ENCODE measurements at places on chromosomes 3 and 15.

DNA sequence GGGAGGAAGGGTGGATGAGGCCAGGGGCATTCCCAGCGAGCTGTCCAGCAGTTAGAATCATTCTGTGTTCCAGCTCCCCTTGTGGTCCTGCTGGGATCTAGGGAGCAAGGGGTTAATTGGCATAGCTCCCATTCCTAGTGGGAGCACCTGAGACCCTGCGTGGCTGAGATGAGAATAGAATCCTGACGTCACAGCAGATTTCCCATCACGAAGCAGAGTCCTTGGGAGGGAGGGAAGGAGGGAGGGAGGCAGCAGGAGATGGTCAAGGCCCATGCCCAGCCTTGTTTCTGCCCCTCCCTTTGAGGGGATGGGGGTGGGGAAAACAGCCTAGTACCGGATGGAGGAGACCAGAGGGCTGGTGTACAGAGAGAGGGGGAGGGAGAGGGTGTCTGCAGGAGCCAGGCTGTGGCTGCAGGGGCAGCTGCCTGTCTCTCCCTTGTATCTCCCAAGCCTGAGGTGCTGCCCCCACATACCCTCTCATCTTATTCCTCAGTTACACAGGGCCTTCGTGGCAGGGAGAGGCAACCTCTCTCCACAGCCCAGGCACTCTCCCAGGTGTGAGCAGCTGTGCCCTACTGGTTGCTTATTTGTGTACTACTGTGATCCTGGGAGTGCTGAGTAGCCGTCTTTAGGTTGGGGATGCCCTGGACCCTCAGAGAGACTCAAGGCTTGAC, 5.4 kb downstream of the TYRO3 start:
- no peak for DNase-seq

GRCh38 chr3:155554777-155555451, 190.0 kb downstream of the PLCH1 start:
- DNase-seq, result peak; percentile 1

GRCh38 chr15:70133781-70134421, 36.2 kb upstream of the TLE3 start:
- DNase-seq, result no peak

- no peak for DNase-seq
Measured at GRCh38 chr15:66827698-66828055, 125.6 kb downstream of the SMAD6 start.
